Fibroblast of skin of right biceps (primary cell): ENCODE measurements at places on chromosomes 2 and 18.

GRCh38 chr2:233486357-233486756 is 80.2 kb downstream of the USP40 start:
- DNase-seq: no peak

GRCh38 chr2:108571286-108571685 is 37.0 kb downstream of the LIMS1 start:
- DNase-seq: no peak

DNA sequence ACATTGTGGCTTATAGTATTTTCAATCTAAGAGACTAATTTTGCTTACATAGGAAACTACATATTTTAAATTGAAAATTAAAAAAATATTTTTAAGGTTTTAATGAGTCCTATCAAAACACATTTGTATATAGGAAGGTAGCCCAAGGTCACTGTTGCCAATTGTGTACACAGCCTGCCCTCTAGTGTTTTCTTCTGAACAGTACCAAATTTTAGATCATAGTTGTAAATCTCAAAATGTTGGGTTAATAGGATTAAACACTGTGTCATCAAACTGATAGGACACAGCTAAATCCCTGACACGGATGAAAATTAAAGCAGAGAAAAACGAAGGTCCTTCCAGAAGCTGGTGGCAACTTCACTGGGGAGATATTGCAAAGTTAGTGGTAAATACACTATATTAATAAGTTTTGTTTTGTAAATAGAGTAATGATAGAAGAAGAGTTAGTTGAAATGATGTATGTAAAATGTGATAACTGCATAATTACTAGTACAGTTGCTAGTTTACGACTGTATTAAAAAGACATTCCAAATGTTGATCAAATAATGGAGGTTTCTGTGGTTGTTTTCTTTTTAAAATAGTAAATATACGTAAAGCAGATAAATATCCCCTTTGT is 19.7 kb downstream of the CLUL1 start:
- peak; percentile 62 for DNase-seq

DNA sequence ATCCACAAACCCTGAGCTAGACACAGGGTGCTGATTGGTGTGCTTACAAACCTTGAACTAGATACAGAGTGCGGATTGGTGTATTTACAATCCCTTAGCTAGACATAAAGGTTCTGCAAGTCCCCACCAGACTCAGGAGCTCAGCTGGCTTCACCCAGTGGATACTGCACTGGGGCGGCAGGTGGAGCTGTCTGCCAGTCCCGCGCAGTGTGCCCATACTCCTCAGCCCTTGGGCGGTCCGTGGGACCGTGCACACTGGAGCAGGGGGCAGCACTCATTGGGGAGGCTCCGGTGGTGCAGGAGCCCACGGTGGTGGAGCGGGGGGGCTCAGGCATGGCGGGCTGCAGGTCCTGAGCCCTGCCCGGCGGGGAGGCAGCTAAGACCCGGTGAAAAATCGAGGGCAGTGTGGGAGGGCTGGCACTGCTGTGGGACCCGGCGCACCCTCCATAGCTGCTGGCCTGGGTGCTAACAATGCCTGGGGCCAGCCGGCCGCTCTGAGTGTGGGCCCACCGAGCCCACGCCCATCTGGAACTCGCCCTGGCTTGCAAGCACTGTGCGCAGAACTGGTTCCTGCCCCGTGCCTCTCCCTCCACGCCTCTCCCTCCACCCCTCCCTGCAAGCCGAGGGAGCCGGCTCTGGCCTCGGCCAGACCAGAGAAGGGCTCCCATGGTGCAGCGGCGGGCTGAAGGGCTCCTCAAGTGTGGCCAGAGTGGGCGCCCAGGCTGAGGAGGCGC is 75.6 kb downstream of the MOB4 start:
- no peak for DNase-seq

DNA sequence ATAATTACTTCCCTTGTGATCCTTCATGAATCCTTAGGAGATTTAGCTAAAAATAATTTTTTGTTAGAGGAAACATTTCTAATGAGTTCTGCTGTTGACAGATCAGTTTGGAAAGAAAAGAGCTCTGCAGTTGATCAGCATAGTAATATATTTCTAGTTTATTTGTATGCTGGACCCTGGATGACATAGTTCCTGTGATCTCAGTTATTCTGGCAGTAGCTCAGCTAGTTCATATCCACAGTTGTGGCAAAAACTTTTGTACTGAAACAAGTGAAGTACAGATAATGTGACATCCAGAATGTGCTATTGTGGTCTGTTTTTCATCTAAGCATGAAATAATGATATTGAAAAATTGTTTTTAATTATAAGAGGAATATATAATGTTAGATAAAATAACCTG is 33.7 kb downstream of the ABI2 start:
- DNase-seq: no peak

DNA sequence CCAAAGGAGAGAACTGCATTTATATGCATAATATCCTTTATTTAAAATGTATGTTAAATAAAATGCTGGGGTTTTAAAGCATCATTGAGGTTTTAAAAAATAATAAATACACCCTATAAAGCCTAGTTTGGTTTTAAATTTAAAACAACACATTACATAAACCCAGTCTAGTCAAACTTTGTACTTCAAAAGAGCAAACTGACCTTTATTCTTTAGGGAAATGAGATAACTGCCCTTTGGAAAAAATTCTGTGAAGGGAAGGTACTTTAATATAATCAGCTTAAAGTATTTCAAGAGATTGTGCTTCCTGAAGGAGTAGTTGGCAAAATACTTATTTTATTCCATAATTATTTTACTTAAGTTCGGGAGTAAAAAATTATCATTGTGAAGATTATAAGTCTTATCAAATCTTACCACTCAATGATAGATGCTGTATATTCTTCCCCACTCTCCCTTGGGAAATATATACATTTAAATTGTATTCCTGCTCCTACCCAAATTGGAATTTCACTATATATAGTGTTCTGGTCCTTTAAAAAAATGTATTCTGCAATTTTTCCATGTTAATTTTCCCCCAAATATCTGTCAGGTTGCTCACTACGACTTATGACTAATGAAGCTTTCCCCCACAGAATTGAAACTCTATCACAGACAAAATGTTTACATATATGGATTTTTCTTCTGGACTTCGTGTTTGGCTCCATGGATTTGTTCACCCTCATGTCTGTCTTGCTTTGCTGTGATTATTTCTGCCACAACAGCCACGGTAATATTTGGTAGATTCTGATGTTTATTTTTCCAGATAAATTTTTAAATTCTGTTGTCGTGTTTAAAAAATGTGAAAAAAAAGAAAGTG is 42.1 kb downstream of the ZC3H6 start:
- DNase-seq: peak; percentile 60

GRCh38 chr18:70127359-70127758 is 78.1 kb downstream of the RTTN start:
- no peak for DNase-seq

DNA sequence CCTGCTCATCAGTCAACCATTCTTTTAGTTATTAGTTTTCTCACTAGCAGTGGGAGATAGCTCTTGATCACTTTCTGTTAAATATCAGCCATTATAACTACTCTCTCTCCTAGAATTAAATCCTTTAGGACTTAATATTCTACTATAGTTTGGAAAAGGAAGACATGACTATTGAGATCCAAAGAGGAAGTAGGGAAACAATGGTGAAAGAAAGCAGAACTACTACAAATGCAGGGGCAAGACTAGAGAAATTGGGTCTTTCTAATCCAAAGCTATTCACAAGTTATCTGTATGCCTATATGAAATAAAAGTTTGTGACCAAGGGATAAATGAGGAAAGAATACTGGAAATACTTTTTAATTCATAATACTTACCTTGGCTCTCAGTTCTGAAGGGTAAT is 65.1 kb downstream of the SRBD1 start:
- DNase-seq: no peak

DNA sequence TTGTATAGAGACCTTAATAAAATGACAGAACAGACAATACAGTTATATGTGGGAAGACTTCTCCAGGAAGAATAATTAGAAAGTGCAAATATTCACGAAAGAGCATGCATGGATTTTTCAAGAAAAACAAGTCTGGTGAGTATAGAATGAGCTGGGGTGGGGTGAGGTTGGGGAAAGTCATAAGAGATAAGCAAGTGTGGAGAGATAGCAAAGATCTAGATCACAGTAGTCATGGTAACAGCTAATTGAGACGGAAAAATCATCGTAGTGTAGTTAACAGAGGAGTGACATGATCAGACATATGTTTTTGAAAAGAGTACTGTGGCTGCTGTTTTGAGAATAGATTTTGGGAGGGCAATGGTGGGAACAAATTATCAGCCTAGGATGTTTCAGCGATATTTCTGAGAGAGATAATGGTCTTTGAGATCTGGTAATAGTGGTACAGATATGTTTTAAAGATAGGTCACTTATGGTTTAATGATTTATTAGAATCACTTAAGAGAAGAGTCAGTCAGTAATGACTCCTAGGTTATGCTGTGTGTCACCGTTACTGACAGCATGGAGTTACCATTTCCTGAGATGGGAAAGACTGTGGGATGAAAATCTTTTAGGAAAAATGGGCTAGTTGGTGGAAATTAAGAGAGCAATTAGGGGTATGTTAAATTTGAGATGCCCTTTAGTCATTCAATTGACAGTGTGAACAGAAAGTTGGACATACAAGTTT is 248.5 kb upstream of the SLC8A1 start:
- no peak for DNase-seq

DNA sequence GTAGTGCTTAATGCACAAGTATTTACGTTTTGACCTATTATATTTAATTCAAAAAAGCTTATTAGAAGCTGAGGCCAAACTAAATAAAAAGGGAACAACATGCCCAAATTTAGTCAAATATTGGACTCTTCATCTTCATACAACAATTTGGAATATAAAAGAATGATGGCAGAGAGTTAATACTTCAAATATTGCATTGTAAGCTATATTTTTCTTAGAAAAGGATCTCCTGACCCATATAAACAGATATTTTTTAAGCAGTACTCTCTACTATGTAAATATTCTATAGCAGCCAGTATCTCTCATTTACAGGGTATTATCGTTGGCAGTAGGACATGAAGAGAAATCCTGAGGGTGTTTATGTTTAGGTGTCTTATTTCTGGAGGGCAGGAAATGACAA is 531.2 kb downstream of the NYAP2 start:
- DNase-seq: no peak

DNA sequence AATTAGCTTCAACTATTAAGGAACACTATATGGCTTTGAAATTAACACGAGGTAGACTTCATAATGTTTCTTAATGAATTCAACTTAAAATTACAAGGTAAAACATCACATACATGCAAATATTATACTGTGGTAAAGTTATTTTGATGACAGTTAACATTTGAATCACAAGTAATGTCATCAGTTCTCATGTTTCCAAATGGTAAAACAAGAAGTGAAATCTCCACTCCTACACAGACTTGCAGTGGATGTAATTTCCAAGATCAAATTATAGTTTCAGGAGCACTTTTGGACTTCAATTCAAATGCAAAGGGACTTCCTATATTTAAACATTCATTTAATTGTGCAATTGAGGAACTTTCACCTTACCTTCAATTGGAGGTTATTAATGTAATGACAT is 39.1 kb downstream of the C18orf54 start:
- no peak for DNase-seq

DNA sequence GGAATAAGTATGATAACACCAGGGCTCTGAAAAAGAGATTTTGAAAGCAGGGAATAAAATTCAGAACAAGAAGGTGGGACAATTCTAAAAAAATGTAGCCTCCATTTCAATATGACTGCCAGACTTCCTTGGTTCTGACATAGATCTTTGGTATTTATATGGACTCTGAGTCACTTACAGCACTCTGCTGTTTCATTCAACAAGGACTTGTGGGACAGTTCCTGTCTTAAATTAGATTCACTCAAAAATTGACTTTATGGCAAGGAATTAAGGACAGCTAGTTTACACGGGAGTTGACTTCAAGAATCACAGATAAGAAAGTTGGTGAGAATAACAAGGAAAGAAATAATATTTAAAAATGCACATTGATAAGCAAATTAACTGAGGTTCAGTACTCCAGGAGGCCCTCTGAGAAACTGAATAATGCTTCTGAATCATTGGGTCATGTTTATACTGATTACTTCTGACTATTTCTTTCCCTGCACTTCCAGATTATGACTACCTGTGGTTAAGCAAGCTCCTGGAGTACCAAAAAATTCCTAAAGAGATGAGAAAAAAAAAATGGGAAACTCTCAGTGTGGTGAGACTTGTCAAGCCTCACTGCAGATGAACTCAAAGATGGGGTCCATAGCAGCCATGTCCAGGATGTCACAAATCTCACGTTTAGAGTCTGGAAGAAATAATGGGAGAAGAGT is 828.3 kb upstream of the PIK3C3 start:
- DNase-seq: peak; percentile 92

DNA sequence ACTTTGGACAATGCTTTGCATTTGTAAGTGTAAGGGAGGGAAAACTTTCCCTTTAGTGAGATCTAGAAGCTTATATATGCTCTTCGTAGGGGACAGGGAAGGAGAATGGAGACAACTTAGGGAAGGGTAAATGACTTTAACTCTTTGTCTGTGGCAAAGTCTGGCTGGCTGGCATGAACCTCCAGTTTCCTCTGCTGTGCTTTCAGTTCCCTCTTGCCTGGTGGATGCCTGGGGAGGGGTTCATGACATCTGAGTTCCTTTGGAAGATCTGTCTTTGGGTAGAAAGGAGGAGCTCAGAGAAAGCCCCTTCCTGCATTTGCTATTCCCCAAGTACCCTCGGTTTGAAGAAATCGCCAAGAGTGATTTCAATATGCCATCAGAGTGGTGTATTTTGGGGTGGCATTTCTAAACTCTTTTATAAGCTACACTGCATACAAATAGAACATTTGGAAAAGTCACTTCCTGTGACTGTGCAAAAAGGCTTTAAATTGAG is 143.6 kb downstream of the VAPA start:
- no peak for DNase-seq

DNA sequence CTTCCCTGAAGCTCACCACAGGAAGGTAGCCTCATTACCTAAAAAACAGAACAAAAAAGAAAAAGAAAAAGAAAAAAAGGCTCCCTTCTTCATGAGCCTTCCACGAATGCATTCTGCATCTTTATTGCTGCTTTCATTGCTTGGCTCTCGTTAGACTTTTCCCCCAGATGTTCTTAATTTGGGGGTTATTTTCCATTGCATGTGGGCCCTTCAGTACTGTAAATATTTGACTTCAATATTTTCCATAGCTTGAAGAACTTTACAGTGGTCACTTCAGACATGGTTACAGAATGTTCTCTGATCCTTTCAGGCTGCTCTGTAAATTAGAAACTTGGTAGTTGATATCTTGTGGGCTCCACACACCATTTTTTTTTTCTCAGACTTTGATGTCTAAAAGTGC is 65.6 kb upstream of the COPS8 start:
- peak; percentile 47 for DNase-seq

GRCh38 chr2:77232909-77233425 is 289.2 kb downstream of the LRRTM4 start:
- DNase-seq: no peak

DNA sequence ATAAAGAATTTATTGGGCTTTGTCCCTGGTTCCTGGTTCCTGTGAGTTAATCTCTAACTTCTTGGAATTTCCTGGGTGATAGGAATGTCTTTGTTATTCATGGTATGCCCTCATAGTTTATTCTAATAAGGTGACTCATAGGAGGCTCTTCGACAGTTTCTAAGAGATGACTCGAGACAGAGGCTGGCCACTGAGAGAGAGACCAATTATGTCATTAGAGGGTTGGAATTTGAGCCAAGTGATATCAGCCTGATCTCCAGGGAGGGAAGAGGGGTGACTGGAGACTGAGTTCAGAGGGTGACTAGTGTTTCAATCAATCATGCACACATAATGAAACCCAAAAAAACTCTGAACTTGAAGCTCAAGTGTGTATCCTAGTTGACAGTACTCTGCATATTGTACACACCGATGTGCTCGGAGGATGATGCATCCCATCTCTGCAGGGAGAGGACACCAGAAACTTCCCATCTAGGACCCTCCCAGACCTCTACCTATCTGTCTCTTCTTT is 185.7 kb downstream of the MTCL1 start:
- DNase-seq: peak; percentile 99

GRCh38 chr2:146917431-146918042 is 927.3 kb upstream of the ACVR2A start:
- DNase-seq: no peak
